CD4-positive, alpha-beta T cell treated with Interleukin-6 for 4 hours (primary cell): ENCODE measurements at places on chromosomes 1 and 21.
A peak's percentile ranks its signal among the peaks of the same experiment; 100 is the strongest.

GRCh38 chr1:183609313-183609712 lies 19.1 kb upstream of the NCF2 start:
- peak; percentile 10 for DNase-seq

DNA sequence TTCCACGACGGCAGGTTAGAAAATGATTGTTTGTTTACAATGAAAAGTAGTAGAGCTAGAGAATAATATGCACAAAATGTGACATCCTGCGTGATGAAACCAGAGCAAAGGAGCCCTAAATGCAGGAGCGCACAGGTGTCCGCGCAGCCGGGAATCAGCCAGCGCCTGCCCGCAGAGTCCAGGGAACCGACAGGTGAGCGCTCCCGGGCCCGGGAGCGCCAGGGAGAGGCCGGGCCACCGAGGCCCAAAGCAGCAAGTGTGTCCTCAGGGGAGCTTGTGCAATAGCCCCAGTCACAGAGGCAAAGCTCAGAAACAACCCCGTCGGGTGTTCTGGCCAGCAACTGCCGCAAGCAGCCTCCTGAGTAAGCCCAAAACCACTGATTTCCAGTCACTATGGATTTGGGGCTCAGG lies 789 bp upstream of the GALE start:
- no peak for DNase-seq

GRCh38 chr1:160755911-160756848 lies 17.1 kb downstream of the SLAMF7 start:
- peak; percentile 14 for DNase-seq

DNA sequence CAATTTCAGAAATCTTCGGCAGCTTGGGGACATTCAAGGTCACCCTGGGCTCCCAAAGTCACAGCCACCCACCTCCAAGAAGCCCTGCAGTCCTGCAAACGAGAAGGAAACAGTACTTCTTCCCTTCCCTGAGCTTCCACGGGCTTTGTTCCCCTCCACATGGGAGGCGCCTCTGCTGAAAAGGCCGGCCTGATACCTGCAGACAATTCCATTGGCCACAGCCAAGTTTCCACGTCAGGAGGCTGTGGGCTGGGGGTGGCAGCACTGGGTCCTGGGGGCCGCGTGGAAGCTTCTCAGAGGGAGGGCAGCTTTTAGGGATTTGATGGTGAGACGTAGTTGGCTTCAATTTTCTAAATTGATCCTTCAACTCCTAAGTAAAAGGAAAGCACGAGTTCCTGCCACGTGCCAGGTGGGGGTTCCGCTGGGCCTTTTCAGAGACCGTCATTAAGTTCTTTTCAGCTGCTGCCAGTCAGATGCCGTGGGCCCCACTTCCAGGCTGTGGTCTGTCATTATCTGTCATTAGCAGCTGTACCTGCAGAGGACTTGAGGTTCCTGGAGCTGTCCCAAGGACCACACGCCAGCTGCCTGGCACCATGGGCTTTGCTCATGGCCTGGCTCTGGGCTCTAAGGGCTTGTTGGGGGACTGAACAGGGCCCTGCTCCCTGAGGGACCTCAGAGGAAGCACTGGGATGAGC lies 98.7 kb downstream of the CRYAA start:
- DNase-seq: no peak

- no peak for DNase-seq
These were observed 32.9 kb downstream of the IVNS1ABP start for GRCh38 chr1:185284116-185284515.

- DNase-seq: no peak
These were observed 259.3 kb upstream of the AJAP1 start for GRCh38 chr1:4395158-4395557.

GRCh38 chr1:216997831-216998230 lies 274.6 kb upstream of the ESRRG start:
- DNase-seq: no peak

DNA sequence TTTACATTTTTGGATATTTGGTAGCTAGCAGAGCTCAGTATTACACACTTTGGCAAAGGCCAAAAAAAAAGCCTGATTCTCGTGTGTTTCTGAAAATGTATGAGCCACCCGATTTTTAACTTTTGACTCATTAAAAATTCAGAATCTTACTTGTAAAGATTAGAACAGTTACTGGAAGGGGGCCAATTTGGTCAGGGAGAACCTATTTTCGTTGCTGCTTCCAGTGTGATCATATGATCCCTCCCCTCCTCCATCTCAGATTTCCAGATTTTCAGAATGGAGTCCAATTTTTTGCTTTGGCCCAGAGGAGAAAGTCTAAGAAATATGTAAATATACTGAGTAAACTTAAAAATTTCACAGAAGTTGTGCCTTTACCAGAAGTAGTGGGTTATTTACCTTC lies 3.2 kb upstream of the OR2AK2 start:
- no peak for DNase-seq

- no peak for DNase-seq
These were observed 47.0 kb downstream of the SLC37A1 start for GRCh38 chr21:42560517-42561179.

DNA sequence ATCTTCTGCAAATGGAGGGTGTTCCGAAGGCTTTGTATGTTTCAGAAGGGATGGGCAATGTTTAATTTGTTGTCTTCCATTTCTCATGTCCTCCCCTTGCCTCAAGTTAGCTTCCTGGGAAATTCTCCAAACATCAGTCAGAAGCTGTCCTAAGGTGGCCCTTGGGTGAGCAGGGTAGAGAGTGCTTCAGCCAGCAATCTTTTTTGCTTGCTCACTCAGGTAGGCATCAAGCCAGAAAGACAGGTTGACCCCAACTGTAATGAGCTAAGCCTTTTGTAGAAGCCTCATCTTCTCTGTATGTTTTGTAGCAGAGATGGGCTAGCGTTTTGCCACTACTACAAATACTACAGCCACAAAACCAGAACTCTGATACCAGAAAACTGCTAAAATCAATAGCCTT lies 321.5 kb upstream of the FAM78B start:
- no peak for DNase-seq

DNA sequence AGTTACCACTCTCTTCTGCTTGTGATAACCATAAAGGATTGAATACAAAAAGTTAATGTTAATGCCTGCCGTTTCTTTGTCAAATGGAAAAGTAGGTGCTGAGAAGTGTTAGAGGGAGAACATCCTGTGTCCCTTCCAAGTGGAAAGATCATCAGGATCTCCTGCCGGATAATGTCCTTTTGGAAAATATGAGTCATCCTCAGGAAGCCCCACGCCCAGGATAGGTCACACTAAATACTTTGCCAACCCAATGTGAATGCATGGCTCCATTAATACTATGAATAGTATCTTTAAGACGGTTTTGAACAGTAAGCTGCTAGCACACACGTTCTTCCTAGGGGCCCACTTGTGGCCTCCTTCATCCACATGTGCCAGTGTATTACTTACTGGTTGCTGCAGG lies 279.5 kb downstream of the ZNF326 start:
- no peak for DNase-seq

DNA sequence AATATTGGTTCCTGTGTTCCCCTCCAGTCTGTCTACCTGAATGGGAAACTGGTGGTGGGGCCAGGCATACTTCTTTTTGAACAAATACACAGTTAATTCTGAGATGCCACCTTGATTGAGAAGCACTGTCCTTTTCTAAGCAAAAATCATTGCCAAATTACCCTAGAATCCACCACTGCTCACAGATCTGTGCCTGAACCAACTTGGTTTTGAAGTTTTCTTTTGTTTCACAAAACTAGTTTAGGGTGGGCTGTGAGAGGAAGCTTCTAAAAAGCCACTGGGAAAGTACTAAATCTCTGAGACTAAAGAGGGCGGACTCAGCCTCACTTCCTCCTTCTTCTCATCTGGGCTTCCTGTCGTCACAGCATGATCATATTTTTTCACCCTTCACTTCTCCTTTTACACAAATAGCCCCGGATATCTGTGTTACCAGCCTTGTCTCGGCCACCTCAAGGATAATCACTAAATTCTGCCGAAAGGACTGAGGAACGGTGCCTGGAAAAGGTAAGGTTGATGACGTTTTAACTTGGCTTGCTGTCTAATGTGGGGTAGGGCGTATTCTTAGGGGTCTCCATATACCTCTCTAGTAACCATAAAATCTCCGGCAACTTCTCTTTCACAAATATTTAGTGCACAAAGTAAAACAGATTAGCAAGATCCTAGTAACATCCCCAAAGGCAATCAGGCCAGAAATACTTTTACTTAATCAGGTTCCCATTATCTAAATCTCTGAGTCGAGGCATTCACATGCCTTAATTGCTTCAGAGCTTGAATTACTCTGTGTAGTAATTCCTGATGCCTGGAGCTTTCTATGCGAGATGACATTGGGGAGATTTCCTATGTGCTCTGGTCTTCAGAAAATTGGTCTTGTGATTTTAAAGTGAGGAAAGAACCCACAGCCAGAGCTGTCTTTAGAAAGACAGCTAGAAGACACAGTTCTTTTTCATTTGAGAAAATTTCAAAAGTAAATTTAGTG lies at the start of gene CD53:
CD53 (plus strand) TSS at position 404 of the 976 bp plus-strand sequence. CDS start 18,261 bp downstream, outside the sequence.
- DNase-seq: peak; percentile 68

GRCh38 chr1:54227891-54228310 lies 27.9 kb downstream of the MRPL37 start:
- no peak for DNase-seq

DNA sequence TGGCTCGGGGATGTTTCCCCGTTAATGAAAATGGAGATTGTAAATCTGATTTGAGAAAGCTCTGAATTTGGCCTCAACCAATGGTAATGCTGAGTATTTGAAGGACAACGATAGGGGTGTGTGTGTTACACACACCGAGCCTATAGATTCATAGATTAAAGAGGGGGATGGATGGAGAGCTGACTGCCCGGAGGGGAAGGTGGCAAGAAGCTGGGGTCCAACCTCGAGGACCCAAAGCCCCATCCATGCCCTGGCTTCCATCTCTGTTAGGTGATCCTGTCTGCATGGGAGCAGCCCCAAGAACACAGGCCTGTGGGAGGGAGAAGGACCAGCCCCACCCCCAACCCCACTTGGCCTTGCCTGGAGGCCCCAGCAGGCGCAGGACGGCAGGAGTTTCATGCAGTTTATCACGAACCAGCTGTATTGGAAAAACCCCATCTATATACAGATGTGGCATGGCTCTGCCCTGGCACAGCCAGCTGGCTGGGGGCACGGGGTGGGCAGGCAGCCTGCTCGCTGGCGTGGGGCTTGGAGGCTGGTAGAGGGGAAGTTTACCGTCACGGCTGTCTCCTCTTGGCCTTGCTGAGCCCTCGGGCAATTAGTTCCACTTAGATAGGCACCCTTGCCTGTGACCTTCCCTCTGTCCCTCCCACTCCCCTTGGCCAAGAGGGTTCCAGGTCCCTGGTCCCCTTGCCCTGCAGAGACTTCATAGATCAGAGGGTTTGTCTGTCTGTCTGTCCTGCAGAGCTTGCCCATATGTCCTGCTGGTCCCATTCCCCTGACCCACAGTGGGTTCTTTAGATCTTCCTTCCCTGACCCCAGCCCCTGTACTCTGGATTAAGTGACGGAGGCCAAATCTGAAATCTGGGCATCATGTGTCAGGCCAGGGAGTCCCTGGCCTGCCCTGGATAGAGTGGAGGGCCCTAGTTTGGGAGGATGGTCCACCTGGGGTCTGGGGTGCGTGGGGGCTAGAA lies 3.0 kb downstream of the HSPB7 start:
- DNase-seq: no peak

DNA sequence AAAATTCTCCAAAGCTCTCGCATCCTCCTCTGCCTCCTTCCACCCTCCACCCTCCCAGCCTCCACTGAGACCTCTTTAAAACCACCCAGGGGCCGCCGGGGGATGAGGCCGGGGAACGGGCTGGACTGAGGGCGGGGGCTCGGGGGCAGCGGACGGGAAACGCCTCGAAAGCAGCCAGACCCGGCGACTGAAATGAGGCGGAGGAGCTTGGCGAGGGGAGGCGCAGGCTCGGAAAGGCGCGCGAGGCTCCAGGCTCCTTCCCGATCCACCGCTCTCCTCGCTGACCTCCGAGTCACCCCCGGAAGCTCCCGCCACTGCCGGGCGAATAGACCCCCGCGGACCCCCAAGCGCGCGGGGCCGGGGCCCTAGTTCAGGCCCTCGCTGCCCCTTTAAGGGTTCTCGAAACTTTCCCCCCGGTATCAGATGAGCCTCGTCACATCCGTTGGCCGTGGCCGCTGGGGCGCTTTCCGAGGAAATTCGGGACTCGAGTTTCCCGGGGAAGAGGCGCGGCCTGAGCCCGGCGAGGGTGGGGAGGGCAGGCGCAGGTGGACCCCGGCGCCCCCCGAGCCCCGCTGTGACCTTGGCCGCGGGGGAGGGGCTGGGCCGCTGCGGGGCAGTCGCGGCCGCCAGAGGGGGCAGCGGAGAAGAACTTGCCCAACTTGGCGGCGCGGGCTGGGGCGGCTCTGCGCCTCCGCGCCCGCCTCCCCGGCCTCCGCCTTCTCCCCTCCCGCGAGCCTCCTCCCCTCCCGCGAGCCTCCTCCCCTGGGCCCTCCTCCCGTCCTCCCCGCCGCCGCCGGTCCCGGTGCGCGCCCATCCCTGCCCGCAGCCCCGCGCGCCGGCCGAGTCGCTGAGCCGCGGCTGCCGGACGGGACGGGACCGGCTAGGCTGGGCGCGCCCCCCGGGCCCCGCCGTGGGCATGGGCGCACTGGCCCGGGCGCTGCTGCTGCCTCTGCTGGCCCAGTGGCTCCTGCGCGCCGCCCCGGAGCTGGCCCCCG lies at the start of gene BACE2:
BACE2 (plus strand) TSS at position 813 of the 995 bp plus-strand sequence; CDS start at position 917, 104 bp downstream.
- peak; percentile 27 for DNase-seq

DNA sequence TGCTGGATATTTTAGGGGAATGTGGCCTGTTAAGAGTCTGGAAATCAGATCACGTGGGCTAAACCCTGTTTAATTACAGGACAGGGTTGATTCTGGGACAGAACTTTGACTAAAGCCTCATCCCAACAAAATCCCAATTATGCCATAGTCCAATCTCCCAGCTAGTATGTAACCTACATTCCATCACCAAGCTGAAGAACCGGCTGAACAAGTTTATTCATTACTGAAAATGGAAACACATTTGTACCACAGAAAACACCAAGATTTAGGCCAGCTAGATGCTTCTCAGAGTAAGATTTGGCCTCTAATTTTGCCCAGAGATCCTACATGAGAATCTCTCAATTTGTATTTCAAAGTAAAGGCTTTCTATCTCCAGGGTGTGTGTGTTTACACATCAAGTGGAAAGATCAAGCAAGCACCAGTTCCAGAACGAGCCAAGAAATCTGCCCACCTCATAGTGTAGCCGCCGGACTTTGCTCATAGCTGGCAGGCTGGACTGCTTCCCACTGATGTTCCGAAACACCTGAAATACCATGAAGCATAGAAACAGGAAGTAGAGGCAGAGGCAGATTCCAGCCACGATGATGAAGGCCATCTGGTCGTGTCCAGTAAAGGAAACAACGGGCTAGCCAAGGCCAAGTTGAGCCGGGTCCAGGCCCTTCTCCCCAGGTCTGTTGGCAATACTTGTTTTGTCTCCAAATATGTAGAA lies 86.8 kb downstream of the WLS start:
- DNase-seq: no peak
